ENCODE measurements at places on chromosomes 2 and 18. TPM values are rescaled to one million over a fixed set of nuclear protein-coding genes. Genes with fewer than 3 reads are reported as not detected.

- peak; percentile 44 for DNase-seq
Observed at GRCh38 chr2:230053753-230054478, 14.8 kb downstream of the SLC16A14 start.

- DNase-seq: no peak
Observed at GRCh38 chr2:43127208-43127940, 99.0 kb downstream of the ZFP36L2 start.

DNA sequence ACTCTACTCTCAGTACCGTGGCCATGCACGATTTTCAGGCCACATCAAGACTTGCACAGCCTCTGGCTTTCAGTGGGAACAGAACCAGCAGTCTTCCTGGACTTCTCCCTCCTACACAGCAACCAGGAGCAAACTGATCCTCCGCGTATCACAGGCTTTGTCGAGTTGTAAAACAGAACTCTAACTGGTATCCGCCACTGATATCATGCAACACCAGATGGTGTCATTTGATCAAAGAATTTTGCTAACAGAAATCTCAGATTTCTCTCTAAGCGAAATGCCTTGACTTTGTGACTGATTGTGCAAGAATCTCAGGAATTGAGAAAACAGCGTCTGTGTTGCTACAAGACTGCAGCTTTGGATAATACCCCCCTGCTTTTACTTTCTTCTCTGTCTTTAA, 85.7 kb downstream of the COPS8 start:
- DNase-seq: peak; percentile 71

DNA sequence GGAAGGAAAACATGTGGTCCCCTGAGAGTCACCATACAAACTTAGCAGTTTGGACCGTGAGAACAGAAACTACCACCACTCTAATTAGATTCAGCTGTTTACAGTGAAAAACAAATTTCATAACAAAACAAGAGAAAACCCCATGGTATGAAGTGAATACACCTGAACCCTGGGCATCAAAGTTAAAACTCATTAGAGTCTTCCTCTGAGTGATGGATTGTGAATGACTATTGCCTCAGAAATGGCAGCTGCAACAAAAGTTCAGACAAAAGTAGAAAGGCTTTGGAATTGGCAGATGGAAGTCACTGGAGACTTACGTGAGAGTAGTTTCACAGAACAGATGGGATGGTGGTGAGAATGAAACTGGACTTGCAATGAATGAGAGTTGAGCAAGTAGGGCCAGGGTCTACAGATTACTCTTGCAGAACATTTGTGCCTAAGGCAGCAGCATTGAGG, 98.0 kb downstream of the AAK1 start:
- DNase-seq: no peak

DNA sequence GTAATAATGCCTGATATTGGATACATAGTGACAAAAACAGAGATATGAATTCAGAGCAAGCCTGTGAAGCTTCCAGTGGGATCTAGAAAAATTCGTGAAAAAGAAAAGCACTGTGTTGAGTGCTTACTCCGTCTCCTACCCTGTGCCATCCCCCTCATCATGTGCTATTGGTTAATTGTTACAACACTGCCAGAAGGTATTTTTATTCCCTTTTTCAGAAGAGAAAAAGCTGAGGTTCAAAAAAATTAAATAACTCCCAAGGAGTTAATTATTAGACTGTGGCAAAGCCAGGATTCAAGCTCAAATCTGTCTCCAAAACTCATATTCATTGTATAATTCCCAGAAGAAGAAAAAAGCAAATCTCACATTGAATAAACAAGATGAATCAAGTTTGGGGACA, 735.5 kb upstream of the ACVR2A start:
- no peak for DNase-seq

GRCh38 chr2:24342110-24342910, 18.0 kb downstream of the ITSN2 start:
- no peak for DNase-seq

DNA sequence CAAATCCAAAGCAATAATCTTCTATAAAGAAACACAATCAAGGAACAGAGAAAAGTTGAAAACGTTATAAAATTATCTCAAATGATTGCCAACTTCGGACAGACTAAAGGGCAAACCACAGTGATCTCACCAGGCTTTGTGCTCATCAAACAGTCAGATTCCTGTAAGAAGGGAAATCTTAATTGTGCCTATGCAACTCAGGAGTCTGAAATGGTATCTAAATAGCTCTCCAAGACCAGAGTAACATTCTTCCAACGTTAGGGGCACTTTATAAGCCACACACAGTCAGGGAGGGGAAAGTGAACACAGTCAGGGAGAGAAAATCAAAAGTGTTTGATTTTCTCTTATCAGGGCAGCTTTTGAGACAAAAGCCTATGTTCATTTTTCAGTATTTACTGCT, 29.4 kb downstream of the PLEKHM3 start:
- no peak for DNase-seq

DNA sequence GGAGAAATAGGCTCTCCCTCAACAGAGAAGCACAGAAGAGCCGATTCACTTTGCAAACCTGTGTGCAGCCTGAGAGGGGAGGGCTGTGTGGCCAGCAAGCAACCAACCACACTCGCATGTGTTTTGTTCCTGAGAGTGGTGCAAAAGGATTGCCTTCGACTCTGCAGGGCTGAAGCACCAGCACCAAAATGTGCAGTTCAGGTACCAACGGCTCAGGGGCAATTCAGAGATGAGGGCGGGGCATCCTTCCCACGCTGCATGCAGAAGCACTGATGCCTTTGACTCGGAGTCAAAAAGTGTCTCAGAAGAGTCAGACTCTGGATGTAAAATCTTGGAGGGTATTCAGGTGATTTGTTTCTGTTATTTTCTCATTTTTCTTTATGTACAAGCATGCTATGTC, 55.5 kb downstream of the DCDC2C start:
- DNase-seq: no peak

DNA sequence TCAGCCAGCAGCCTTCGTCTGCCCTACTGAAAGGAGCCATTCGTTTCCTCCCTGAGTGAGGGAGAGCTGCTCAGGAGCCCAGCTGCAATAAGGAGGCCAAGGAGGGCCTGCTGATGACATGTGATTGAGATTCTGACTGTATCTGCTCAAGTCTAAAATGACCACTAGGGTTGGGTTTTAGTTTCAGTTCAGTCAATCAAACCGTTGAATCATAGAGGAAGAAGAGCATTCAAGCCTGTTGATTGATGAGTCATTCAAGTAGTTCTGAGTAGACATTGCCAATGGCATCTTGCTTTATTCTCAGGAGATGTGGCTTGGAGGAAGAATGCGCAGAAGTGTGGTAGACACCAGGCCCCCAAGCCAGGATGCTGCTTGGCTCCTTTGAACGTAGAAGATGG, 19.9 kb upstream of the BCL2L11 start:
- no peak for DNase-seq

DNA sequence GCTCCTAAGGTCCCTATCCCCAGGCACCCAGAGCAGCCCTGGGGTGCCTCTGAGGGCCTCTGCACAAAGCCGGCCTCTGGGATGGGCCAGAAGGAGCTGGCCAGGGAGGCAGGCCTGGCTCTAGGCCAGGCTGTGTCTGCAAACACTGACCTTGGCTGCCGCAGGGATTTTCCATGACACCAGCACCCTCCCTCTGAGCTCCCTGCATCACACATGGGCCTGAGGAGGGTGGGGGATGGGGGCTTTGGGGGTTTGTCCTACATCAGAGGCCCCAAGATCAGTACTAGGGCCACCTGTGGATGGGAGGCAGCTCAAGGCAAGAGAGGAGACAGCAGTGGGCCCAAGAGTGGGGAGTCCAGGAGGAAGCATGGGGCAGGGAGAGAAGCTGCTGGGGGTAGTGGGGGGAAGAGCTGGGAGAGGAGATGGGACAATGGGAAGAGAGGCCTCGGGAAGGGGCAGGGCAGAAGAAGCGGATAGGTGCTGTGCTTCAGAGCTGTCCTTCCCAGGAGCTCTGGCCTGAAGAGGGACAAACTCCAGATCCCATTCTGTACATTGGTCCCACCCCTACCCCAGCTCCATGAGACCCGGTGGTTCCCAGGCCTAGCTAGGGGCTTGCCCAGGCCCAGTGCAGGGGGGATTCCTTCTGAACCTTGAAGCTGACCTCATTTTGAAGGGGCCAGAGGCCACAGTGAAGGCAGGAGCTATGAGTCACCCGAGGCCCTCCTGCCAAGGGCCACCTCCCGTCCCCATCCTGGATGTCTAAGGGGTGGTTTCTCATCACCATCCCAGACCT, 28.0 kb downstream of the KCNK3 start:
- DNase-seq: no peak

- DNase-seq: no peak
Observed at GRCh38 chr2:101125808-101126207, 25.4 kb downstream of the TBC1D8 start.

GRCh38 chr2:39108377-39108776, 12.5 kb downstream of the SOS1 start:
- DNase-seq: no peak

DNA sequence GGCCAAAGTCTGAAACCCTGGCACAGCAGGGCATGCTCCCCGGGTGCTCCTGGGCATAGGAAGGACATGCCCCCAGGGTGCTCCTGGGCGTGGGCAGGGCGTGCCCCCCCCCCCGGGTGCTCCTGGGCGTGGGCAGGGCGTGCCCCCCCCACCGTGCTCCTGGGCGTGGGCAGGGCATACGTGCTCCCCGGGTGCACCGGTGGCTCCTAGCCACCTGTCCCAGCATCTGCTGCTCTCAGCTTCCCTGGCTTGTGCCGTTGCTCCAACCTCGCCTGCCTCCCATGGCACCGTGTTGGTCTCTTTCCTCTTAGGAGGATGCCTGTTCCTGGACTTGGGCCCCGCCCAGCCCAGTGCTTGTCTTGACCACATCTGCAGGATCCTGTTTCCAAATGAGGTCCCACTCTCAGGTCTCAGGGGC, 95.6 kb upstream of the CTDP1 start:
- DNase-seq: no peak

- DNase-seq: no peak
Observed at GRCh38 chr2:119679526-119679837, 481 bp downstream of the TMEM177 start.

DNA sequence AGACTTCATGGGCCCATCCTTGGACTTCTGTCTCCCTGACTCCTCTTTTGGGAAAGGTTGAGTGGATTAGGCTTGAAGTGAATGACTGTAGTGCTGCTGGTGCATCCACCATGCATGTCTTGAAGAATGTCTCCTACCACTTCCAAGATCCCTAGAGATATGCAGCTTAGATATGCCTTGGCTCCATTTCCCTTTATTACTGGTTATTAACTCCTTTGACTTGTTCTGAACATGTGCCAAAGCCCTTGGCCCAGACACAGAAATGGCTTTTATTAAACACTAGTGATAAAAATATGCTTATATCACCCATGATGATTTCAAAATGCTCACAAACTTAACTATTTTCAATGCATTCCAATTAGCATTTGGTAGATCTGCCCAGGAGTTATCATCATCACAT, 90.0 kb upstream of the SLC14A2 start:
- no peak for DNase-seq

DNA sequence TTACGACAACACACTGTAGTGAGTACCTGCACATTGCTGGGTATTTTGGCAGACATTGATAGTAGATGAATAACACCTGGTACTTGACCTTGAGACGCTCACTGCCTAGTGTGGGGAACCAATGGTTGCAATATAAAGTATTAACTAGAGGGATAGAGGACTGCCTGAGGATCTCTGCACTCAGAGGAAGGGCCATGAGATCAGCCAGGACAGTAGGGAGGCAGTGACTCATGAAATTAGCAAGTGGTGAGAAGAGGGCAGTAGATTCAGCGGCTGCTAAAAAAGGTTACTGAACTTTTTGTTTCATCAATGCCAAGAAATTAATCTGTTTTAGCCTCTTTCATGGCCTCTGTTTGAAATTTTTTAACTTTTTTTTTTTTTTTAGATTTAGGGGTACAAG, 250.8 kb upstream of the TCF4 start:
- DNase-seq: no peak

DNA sequence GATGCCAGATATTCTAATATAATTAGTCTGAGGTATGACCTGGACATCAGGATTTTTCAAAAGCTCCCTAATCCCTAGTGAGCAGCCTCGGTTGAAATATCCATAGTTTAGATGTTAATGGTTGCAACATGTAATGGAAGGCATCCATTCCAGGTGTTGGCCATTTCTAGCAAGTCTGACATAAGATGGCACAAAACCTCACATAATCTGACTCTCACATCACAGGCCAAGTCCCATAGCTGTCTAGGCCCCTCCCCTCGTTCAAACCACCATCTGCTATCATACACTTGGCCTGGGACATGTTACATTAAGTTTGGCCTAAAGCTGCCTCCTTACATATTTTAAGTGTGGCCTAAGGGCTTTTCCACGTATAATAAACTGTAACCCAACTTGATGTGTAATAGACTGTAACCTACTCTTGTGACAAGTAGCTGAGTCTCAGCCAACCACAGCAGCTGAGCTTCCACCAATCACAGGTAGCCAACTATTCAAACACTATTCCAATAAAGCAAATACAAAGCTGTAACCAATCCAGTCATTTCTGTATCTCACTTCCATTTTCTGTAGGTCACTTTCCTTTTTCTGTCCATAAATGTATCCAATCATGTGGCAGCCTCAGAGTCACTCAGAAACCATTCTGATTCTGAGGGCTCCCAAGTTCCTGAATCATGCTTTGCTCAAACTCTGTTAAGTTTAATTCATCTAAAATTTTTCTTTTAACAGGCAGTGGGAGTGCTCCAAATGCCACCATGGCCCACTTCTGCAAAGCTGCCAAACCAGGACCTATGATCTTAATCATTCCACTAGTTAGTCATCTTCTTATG, 59.4 kb downstream of the ADD2 start:
- DNase-seq: no peak

DNA sequence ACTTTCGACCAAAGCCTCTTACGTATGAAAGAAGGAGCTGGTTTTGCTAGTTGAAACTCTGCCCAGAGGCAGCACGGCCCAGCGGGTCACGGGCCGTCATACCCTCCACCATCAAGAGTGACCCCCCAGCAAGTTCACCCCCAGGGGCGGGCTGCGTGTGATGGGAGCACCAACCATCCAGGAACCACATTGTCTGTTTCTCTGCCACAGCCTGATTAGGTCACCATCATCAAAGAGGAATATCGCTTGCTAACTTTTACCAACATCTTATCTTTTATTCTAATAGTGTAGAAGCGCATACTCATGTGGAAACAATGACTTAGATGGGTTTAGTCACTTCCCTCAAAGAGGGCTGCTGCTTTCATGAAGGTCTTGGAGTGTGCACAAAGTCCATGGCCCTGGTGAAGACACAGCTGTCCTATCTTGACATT, 116.6 kb upstream of the SMIM21 start:
- DNase-seq: no peak

- no peak for DNase-seq
Observed at GRCh38 chr2:226971084-226971483, 135.2 kb downstream of the RHBDD1 start.

The RAB12 gene
- 60.5 TPM for total RNA-seq

The TM4SF20 gene
- not detected for total RNA-seq

The SALL3 gene
- total RNA-seq: 2.1 TPM

Data from kidney epithelial cell (primary cell).